Activated naive CD8-positive, alpha-beta T cell treated with anti-CD3 and anti-CD28 coated beads, Interleukin-2, amount 50 U/mL, for 16 hours (primary cell): ENCODE measurements at places on chromosomes 12 and 14.

DNA sequence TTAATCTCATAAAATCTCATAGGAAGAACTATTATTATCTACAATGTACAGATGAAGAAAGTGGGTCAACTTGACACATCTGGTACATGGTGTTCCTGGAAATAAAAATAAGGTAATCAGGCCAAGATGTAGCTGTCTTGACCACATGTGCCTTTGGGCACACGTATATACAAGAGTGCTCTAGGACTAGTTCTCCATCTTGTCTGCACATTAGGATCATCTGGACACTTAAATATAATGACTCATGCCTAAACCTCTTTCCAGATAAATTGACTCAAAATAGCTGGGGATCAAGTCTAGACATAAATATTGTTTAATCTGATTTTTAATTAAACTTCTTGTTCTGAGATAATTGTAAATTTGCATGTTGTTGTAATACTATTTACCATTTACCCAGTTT is 182.6 kb downstream of the CNTN1 start:
- DNase-seq, result no peak

DNA sequence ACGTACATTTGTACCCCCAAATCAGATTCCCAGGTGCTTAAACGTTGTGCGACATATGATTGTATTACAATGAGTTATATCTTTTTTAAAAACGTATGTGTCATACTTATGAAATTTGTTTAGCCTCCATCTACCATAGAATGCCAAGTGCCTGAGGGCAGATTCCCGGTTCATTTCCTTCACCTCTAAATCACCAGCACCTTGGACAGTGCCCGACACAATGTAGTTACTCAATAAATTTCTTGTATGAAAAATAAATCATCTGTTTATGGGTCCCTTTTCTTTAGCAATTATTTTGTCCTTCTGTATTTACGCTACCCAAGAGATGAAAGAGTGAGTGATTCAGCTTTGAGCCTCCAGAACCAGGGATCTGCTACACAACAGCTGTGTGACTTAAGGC is 157.4 kb downstream of the TBX5 start:
- DNase-seq, result no peak

- DNase-seq, result no peak
Measured at GRCh38 chr12:99154983-99155336, 492.6 kb upstream of the GARIN6 start.

GRCh38 chr14:54570631-54571415 is 3.9 kb downstream of the SAMD4A start:
- no peak for DNase-seq

DNA sequence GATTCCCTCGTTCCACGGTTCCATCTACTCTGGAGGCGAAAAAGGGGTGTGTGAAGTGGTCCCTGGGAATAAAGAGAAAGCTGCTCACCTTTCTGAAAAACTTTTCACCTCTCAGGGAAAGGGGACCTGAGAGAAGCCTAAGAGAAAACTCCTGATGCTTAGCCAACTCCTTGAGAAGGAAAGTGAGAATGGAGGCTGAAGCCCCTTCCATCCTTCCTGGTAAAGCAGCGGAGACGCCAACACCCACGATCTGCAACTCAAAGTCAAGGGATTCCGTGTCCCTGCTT is 110.0 kb downstream of the ARF6 start:
- no peak for DNase-seq

- no peak for DNase-seq
Measured at GRCh38 chr12:21769307-21769706, 5.2 kb downstream of the KCNJ8 start.

DNA sequence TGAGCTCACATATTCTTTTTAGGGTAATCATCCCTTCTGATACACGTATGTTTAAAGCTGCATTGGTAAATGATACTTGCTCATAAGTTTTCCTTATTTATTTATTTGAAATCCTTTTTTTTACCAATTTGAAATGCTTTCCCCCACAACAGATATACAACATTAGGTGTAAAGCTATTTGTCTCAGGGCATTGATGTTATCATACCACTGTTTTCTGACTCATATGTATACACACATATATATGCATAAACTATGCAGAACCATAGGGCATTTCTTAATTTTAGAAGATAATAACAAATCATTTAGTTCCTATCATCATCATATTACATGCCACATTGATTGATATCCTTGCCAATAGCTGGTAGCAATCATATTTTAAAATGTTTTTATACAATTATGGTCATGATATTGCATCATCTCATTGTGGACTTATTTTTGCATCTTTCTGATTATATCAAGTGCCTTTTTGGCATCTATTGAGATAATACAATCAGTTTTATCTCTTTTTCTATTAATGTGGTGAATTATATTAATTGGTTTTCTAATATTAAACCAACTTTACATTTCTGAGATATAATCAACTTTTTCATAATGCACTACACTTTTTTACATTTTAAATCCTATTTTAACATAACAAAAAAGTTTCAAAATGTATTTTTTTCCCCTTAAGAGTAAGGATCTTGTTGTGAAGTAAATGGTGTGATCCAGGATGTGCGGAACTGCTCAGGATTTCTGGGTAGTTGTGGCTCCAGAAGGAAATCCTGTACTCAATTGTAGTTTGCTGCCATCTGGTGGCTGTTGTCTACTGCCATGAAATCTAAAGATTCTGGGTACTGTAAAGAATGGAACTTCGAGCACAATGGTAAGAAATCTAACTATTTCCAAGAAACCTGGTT is 16.7 kb downstream of the OR9K2 start:
- DNase-seq, result no peak

DNA sequence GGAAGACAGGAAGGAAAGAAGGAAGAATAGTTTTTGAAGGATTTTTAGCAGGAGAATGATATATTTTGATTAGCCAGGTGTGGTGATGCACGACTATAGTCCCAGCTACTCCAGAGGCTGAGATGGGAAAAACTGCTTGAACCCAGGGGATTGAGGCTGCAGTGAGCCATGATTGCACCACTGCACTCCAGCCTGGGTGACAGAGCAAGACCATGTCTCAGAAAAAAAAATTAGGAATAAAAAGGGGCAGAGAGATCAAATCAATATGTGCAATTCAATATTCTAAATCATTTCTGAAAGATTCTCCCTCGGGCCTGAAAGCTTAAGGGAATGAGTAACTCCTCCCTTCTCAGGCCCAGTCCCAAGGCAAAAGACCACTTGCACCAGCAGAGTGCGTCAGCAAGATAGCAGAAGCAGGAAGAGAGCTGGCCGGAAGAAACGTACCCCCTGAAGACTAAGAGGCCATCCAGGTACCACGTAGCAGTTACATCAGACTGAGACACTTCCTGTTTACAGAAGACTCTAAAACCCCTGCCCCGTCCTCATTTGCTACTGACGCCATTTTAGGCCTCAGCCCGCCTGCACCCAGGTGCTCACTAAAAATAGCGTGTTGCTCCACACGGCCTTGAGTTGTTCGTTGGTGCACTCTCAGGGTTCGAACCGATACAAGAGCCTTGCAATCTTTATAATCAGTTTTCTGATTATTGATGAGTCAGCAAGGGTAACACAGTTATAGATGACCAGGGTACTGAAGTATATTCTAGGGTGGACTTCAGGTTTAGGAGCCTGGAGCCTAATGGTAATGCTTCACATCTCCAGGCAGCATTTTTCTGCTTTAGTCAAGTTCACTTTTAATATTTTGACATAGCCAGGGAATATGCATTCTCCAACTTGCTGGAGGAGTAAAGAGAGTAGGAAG is 57.7 kb upstream of the CSRP2 start:
- no peak for DNase-seq

- DNase-seq, result no peak
Measured at GRCh38 chr14:61599942-61600341, 95.4 kb upstream of the HIF1A start.

DNA sequence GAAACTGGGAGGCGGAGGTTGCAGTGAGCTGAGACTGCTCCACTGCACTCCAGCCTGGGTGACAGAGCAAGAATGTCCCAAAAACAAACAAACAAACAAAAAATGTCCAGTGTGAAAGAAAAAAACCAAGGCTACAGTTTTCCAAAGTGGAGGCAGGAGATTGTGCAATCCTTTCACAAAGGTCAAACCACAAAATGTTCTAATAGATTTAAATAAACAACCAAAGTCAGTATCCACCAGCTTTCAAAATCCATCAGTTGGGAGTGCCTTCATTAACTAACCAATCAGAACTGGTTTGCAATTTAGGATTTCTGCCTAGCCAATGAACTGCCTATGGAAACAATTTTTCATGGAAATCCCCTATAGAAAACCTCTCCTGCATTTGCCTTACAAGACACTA is 52.3 kb upstream of the TRIM9 start:
- no peak for DNase-seq

GRCh38 chr14:54761835-54762234 is 140.8 kb downstream of the GCH1 start:
- DNase-seq, result no peak

DNA sequence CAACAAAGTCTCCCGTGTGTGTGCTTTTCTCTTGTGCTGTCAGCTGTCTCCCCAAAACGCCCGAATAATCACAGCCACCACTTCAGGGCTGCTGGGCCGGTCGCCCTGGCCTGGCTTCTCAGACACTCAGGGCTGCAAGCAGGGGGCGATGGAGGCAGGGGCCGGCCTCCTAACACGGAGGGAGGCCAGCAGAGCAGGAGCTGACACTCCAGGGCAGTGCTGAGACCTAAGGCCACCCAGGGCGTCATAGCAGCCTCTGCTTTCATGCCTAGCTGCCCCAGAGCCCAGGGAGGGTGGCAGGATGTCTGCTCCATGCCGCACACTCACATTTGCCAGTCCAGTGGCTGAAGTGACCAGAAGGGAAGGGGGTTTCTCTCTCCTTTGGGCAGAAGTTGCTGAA is 25.6 kb downstream of the STX2 start:
- DNase-seq, result no peak

DNA sequence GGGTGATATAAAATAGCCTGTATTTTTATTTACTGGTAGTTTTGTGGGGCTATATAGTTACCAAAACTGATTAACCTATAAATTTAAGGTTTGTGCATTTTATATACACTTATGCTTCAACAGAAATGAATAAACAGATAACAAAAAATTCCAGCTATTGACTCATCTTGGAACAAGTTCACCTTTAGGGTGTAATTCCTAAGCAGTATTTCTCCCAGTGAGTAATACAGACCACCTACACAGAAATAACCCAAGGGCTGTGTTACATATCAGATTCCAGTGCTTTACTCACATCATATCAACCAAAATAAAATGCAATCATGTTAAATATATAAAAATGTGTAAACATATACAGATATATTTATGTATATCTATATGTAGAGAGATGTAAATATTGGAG is 345.6 kb downstream of the ADAMTS20 start:
- no peak for DNase-seq

DNA sequence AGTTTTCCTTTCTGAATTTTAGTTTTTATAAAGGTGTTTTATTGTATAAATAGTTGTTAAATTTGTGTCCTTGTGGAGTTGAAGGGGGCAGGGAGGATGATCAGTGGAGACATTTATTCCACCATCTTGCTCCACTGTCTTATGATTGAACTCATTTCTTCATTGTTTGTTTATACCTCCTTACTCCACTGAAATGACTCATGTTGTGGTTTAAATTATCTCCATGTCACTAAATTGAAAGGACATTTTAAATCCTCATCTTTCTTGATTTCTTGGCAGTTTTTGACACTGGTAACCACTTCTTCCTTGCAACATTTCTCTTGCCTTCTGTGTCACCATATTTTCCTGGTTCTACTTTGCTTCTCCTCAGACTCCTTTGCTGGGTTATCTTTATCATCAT is 23.6 kb upstream of the FERMT2 start:
- DNase-seq, result no peak

DNA sequence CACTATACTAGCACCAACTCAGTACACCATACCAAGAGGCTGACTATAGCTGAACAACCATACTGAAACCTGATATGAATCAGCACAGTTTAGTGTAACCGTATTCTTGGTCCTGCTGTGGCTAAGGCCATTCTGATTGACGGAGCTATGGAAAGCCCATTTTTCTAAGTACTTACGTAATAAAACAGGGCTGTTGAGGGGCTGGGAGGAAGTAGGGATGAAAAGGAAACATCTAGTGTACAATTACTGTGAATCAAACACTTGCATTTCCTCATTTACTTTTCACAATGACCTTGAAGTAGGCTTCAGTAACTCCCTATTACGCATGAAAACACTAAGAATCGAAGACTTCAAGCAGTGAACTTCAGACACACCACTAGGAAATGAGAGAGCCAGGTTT is 198.2 kb downstream of the BTG1 start:
- no peak for DNase-seq

DNA sequence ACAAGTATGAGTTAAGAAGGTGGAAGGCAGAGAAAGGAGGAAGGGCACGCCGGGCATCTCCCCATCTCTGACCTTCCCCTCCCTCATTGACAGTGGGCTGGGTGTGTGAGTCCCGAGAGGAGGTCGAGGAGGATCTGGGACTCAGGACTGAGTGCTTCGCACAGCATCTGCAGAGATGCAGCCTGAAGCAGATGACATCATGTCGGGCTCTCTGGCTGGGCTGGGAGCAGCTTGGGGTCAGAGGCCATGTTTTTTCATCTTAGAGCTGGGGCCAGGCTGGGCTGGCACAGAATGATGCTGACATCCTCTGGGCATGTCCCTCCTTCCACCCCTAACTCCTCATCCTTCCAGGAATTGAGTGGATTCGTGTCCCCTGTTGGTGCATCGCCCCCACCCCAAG is 43.5 kb downstream of the CMKLR1 start:
- DNase-seq, result no peak

GRCh38 chr14:98348505-98348904 is 923.5 kb downstream of the BCL11B start:
- no peak for DNase-seq

DNA sequence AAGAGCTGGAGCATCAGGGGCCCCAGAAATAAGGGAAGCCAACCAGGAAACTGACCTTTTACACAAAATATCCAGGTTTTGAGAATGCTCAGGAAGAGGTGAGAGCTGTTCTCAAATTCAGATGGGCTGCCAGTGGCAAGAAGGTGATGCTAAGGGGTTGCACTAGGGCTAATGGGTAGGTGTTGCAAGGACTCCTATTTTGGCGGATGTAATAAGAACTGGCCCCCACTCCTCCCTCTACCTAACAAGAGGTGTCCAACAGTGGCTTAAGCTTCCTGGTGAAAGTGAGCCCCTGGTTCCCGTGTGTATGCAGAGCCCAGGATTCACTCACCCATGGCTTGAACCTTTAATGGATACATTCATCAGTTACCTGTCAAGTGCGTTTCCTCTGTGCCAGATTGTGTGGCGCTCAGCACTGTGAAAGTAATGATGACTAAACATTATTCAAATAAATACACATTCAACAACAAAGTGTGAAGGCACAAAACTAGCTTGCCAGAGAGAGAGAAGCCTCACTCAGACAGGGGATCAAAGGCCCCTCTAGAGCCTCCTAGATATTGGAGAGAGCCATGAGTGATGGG is 705 bp upstream of the CHGA start:
- no peak for DNase-seq

- DNase-seq, result no peak
Measured at GRCh38 chr12:105729926-105730325, 399.4 kb downstream of the C12orf75 start.

- no peak for DNase-seq
Measured at GRCh38 chr12:96040305-96041133, 5.1 kb upstream of the LTA4H start.

DNA sequence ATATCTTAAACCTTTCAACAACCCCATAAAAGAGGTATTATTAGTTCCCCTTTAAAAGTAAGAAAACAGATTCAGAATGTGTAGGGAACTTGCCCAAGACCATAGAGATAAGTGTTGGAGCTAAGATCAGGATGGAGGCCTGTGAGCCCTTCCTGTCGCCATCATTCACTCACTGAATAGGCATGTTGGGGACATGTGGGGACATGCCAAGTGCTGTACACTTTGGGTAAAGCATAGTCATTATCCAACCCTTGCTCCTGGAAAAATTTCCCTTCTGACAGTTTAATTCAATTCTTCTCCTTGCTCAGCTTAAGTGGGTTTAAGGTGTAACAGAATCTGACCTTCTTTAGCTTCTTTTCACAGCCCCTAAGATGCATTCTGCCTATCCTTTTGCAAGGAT is 28.0 kb upstream of the C12orf42 start:
- DNase-seq, result no peak
